Activated naive CD8-positive, alpha-beta T cell treated with anti-CD3 and anti-CD28 coated beads, Interleukin-2, amount 10 ng/mL, durations not matched to agents 7 days and 5 days (primary cell): ENCODE measurements at places on chromosomes 11 and 22. TPM values are rescaled to one million over a fixed set of nuclear protein-coding genes. Genes with fewer than 3 reads are reported as not detected.

The PLEKHA7 gene
- 1.2 TPM for total RNA-seq

The C11orf21 gene
- total RNA-seq = 51.0 TPM

The LGALS12 gene
- not detected for total RNA-seq

The MPPED1 gene
- not detected for total RNA-seq

The APOA1 gene
- 0.45 TPM for total RNA-seq

The LGR4 gene
- total RNA-seq = 0.11 TPM

The ISX gene
- total RNA-seq = not detected

The IRAG1 gene
- total RNA-seq = not detected

The PDGFB gene
- 7.9 TPM for total RNA-seq

The OR56A4 gene
- not detected for total RNA-seq

The BATF2 gene
- total RNA-seq = 1.2 TPM
